G401 (cell line): ENCODE measurements at places on chromosomes 4 and X. TPM values are rescaled to one million over a fixed set of nuclear protein-coding genes. Genes with fewer than 3 reads are reported as not detected.
A peak's percentile ranks its signal among the peaks of the same experiment; 100 is the strongest.

DNA sequence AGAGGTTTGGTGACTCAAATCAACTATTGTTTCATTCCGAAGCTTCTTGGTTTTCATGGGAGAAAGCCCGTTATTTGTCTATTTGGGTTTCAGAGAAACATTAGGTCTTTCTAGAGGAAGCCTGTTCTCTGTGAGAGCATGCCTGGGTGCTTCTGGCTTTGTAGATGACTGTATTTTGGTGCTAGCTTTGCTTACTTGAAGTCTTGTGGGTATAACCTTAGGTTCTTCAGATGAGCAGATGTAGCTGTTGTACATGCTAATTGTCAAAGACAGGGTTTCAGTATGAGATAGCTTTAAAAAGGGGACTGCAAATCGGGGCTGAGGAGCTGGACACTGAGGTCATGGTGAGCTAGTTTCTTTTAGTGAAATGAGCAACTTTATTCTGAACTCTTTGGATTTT, 7.9 kb upstream of the STOX2 start:
- DNase-seq: no peak

- DNase-seq: no peak
Measured at GRCh38 chr4:13344216-13344615, 139.9 kb downstream of the RAB28 start.

- DNase-seq: peak; percentile 26
Measured at GRCh38 chr4:128565565-128566186, 243.8 kb upstream of the JADE1 start.

- peak; percentile 40 for DNase-seq
Measured at GRCh38 chrX:55342533-55343501, 78.1 kb upstream of the PAGE3 start.

DNA sequence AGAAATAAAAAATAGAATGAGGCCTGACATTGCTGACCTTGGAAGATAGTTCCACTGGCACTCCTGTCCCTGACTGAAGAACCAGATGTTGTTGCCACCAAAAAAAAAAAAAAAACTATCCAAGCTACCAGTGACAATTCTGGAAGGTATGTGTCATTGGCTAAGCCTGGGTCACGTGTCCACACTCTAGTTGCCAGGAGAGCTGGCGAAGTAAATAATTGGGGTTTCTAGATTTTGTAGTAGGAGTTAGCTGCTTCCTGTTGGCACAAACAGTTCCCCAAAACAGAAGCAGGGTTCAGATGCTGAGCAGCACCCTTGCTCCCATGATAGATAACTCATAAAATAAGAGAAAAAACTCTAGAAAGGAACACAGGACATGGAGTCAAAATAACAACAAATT, 20.5 kb downstream of the MND1 start:
- DNase-seq: no peak

DNA sequence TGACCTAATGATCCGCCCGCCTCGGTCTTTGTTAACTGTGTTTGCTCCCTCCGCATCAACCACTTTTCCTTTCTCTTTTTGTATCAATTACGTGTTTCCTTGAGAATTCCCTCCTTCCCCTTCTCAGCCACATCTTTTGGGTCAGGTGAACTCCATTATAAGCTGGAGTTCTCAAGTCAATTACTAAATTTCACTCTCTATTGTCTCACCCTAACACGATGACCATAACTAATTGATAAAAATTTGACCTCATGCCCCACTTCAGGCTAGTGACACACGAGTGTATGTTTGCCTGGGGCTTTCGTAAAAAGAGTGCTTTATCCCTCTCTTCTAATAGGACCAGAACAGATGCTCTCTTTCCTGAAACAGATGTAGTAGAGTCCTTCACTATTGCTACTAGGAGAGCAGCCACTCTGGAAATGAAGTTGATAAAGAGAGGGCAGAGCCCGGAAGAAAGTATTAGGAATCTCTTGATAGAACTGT, 403.6 kb upstream of the ANXA10 start:
- no peak for DNase-seq

- peak; percentile 84 for DNase-seq
Measured at GRCh38 chrX:149453906-149454822, 50.9 kb downstream of the IDS start.

GRCh38 chr4:172143605-172144314, 330.6 kb downstream of the GALNTL6 start:
- no peak for DNase-seq

DNA sequence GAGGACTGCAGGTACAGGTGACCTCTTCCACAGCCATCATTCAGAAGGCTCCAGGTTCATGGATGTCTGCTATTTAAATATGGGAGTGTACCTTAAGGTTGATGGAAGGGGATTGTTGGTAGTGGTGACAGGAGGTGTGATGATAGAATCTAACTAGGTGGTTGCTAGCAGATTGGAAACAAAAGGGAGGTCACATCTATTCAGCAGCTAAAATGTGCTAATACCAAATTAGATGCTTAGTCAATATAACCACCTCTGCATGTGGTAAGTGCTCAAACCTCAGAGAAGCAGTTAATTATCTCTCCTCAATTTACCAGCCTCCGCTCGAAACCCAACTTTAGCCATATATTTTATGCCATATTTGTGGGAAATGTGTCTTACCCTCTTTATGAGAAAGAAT, 98.7 kb upstream of the CCSER1 start:
- no peak for DNase-seq

DNA sequence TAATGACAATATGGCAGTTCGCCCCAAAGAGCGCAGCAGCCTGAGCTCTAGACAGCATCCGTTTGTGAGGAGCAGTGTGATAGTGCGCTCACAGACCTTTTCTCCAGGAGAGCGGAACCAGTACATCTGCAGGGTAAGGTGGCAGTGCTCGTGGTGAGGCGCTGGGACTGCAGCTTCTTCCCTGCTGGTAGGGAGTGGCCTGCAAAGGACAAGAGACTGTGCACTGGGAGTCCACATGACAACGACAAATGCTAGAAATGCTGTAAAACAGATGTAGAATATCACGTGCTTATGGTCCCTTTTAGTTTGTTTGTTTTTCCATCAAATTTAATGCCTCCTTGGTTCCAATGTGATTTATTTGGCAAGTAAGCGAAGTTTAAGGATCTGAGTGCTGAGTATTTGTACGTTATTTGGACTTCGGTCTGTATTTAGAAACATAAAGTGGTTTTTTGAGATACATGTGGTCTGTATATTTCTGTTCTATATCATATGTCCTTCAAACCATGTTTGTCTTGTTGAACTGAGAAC, 35.8 kb downstream of the CLDN22 start:
- DNase-seq: no peak

DNA sequence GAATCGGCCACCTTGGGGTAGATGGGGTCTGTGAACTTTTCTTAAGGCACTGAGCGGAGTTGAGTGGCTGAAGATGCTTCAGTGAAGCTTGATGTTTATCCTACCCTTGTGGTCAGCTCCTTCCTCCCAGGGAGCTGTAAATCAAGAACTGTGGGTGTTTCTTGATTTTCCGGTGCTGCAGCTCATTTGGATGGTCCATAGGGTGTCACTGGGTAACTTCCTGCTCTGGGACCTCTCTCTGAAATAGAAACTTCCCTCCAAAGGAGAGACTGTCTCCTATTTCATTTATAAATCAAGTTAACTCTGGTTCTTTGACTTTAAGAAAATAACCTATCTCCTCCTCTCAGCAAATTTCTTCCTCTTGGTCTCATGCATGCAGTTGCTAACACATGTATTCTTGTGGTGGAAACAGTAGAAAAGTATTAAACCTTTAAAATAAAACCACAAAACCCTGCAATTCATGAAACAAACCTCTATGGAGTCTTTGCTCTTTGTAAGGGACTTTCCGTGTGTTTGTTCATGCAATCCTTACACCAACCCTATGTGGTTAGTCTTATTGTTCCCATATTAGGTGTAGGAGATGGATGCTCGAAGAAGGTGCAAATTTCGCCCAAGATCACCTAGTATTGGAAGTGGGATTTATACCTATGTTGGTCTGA, 110.3 kb downstream of the SHROOM3 start:
- DNase-seq: no peak

DNA sequence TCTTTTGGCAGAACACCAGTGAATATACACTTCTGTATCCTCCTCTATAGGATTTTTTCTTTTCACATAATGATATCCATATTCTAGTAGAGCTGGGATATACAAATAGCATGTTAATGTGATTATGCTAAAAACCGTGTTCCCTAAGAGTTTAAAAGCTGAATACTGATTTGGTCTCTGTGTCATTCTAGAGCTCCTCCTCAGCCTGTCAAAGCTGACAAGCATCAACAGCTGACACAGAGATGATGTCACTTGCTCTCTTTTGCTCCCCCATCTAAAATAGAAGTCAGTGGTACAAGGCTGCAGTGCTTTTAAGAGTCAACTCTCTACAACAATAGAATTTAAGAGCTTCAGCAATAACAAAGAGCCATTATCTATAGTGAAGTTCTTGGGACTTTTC, 17.1 kb upstream of the HERC3 start:
- no peak for DNase-seq

DNA sequence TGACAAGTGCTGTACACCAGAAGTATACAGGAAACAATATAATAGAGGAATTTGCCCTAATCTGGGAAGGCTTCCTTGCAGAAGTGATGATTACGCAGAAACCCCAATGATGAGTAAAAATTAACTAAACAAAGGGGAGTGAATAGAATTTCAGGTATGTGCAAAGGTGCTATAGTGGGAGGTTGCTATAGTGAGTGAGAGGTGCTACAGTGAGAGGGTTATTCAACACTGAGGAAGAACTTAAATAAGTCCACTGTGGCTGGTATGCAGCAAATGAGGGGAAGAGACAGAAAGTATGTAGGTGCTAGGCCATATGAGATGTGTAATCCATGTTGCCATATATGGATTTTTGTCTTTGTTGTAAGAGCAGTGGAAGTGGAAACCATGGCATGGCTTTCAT, 69.5 kb downstream of the TRIM2 start:
- DNase-seq: no peak

- DNase-seq: peak; percentile 10
Measured at GRCh38 chrX:373641-374471, 12.9 kb downstream of the PPP2R3B start.

DNA sequence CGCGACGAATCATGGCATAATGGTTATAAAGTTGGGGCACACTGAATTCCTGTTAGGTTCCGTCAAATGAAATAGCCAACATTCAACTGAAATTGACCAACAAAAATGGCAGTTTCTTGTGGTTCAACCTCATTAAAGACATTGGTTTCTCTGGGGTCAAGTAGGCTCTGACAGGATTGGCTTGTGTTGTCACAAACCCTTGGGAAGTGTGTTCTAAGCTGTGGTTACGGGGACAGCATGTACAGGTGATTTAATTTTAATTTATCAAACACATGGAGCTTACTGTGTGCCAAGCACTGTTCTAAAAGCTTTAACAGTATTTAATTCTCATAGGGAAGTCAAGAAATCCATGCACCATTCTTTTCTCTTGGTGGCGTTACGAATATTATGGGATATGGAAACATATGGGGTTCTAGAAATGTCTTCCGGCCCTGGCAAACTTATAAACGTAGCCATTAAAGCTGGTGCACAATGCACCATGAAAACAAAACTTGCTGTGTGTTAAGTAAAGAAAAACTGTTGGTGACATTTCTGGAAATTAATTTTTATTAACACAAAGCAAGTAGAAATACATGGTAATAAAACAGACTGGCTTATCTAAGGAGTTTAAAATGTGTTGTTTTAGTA, 891 bp downstream of the XK start:
- peak; percentile 45 for DNase-seq

GRCh38 chr4:186906722-186907121, 183.1 kb upstream of the FAT1 start:
- DNase-seq: no peak

DNA sequence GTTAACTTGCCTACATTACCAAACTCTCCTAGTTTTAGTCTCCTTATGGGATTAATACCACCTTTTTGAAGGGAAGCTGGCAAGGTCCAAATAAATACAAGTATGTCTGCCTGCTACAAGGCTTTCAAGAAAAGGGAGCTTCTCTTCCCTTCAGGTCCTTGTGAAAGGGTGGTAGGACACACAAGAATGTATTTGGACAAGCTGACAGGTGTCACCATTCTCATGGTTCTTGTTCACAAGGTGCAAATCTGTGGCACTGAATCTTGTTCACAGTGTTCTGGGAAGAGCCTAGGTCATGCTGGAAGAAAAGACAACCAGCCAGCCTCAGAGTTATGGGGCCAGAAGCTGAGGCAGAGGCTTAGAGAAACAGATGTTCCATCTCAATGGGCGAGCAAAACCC, 41.9 kb downstream of the GPC3 start:
- no peak for DNase-seq

GRCh38 chr4:3026540-3026939, 47.8 kb downstream of the HTT-AS start:
- no peak for DNase-seq

- DNase-seq: no peak
Measured at GRCh38 chr4:26490960-26491284, 638 bp upstream of the CCKAR start.

DNA sequence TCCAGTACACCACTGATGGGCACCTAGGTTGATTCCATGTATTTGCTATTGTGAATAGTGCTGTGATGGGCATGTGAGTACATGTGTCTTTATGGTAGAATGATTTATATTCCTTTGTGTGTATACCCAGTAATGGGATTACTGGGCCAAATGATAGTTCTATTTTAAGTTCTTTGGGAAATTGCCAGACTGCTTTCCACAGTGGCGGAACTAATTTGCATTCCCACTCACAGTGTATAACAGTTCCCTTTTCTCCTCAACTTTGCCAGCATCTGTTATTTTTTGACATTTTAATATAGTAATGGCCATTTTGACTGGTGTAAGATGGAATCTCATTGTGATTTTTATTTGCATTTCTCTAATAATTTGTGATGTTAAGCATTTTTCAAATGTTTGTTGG, 25.9 kb downstream of the CC2D2A start:
- DNase-seq: no peak

GRCh38 chrX:139801397-139801813, 93.4 kb upstream of the MCF2 start:
- no peak for DNase-seq

- no peak for DNase-seq
Measured at GRCh38 chr4:27016551-27016950, 155.9 kb downstream of the STIM2 start.

- DNase-seq: no peak
Measured at GRCh38 chr4:74267998-74268606, 40.2 kb upstream of the EPGN start.

XG gene
- 0.51 TPM in 1 of 2 replicates, not detected in the other for total RNA-seq

GRPR gene
- not detected in 2 replicates for total RNA-seq

FANCB gene
- total RNA-seq: 5.5 and 5.6 TPM in 2 replicates

RTL3 gene
- not detected in 2 replicates for total RNA-seq

AFM gene
- total RNA-seq: not detected in 2 replicates

SPANXD gene
- total RNA-seq: not detected in 2 replicates
